ENCODE measurements at places on chromosomes 12 and 14. TPM values are rescaled to one million over a fixed set of nuclear protein-coding genes. Genes with fewer than 3 reads are reported as not detected.

DNA sequence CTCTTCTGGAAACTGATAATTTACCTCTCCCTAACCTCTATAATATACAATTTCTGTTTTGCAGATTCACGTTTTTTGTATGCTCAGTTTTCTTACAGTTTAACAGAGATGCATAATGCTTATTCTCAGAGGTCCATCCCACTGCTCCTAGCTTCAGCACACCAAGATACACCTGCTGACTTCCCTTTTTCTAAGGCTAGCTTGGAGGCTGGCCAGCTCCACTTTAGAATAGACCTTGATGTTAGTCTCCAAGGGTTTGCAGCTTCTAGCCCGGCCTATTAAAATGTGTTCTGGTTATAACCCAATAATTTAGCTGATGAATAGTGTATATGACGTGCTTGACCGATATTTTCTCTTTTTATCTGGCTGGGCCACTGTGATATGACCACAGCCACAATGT is 261.2 kb downstream of the EGLN3 start:
- H3K36me3 ChIP-seq = no peaks in the 10 kb centered on the region
- no peaks in the 10 kb centered on the region for H3K4me1 ChIP-seq
- no peaks in the 10 kb centered on the region for H3K27me3 ChIP-seq
- DNase-seq = no peak
- no peak overlapping the region for H3K27ac ChIP-seq
- H3K4me3 ChIP-seq = no peak overlapping the region

- peaks cover 24% of the 10 kb centered on the region for H3K4me1 ChIP-seq
- H3K27me3 ChIP-seq = peaks cover 2% of the 10 kb centered on the region
- DNase-seq = no peak
- H3K4me3 ChIP-seq = peak overlapping the region; percentile 70
- H3K36me3 ChIP-seq = no peaks in the 10 kb centered on the region
Observed at GRCh38 chr14:52269982-52270381, 2.5 kb downstream of the PTGDR start.

- H3K4me3 ChIP-seq = peak overlapping the region; percentile 28
- H3K4me1 ChIP-seq = no peaks in the 10 kb centered on the region
- H3K27me3 ChIP-seq = peaks cover 16% of the 10 kb centered on the region
Observed at GRCh38 chr12:131829356-131829747, 1.2 kb downstream of the MMP17 start.

Gene RNU6-7
- not detected for total RNA-seq

Gene CD69
- total RNA-seq = 67.1 TPM

Gene ZNF10
- total RNA-seq = 4.5 TPM

Gene FGD6
- total RNA-seq = 0.92 TPM

All from CD8-positive, alpha-beta memory T cell (primary cell).